ENCODE measurements at places on chromosomes 13 and 19.
A peak's percentile ranks its signal among the peaks of the same experiment; 100 is the strongest.

GRCh38 chr13:52165411-52165810, 6.0 kb upstream of the NEK3 start:
- DNase-seq = no peak

DNA sequence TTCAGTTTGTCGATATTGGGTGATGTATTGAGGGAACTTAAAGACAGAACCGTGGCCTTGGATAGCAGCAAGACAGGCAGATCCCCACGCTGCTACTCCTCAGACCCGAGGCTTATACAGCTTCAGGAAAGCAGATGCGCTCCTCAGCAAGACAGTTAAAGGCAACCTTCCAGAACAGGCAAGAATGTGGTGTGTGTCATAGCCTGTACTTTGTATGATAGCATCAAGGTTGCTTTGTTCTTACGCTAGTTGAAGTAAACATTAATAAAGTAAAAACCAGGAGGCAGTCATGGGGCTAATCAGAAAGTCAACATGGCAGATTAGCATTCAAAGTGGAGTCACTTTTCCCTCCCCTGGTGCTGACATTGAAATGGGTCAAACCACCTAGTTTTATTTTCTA, 473.2 kb downstream of the DCT start:
- no peak for DNase-seq

DNA sequence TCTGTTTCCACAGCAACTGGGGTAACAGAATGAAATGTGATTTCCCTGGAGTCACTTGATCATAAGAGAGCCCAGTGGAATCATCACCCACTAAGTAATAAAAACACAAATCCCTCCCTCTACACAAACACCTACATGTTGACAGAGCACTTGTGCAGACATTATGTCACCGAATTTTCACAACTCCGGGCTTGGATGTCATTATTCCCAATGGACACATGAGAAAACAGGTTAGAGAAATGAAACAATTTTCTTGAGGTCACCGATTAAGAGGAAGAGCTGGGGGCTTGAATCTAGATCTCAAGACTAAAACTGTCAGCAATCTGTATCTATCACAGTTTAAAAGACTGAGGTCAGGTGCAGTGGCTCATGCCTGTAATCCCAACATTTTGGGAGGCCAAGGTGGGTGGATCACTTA, 3.1 kb downstream of the XRCC1 start:
- no peak for DNase-seq

- DNase-seq = no peak
Measured at GRCh38 chr13:85864963-85865530, 65.8 kb upstream of the SLITRK6 start.

GRCh38 chr19:20315543-20315942, 148.5 kb downstream of the ZNF486 start:
- DNase-seq = no peak

- no peak for DNase-seq
Measured at GRCh38 chr19:8552810-8553209, 24.4 kb downstream of the MYO1F start.

GRCh38 chr13:95564733-95565291, 12.3 kb downstream of the CLDN10 start:
- no peak for DNase-seq

- DNase-seq = no peak
Measured at GRCh38 chr19:18659281-18660050, 22.6 kb downstream of the KLHL26 start.

DNA sequence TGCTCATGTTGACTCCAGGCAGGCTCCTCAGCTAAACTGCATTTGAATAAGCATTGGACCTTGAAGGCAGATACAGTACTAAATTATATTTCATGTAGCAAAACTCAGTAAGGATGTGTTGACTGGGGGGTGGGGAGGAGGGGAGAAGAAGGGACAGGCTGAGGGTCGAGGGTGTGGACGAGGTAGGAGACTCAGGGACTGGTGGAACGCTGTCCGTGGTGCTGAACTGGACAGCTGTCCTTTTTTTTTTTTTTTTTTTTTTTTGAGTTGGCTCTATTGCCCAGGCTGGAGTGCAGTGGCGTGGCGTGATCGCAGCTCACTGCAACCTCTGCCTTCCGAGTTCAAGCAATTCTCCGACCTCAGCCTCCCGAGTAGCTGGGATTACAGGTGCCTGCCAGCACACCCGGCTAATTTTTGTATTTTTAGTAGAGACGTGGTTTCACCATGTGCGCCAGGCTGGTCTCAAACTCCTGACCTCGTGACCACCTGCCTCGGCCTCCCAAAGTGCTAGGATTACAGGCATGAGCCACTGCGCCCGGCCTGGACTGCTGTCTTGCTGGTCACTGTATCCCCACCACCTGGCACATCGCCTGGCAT, 33.2 kb upstream of the CASP14 start:
- DNase-seq = no peak

DNA sequence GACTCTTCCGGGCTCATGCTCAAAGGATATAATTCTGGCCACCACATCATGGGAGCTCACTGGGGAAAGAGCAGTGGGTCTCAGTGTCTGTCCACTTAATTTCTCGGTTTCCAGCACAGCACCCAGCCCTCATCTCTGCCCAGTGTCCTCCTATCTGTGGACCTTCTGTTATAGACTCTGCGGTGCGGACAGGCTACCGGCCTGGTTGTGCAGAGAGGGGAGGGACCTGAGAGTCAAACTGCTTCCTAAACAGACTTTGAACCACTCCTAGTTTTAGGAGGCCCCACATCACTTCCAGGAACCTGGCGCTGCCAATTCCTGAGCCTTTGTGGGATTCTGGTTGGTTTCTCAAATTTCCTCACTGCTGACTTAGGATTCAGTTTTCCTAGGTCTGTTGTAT, 59.8 kb upstream of the MED4 start:
- no peak for DNase-seq

DNA sequence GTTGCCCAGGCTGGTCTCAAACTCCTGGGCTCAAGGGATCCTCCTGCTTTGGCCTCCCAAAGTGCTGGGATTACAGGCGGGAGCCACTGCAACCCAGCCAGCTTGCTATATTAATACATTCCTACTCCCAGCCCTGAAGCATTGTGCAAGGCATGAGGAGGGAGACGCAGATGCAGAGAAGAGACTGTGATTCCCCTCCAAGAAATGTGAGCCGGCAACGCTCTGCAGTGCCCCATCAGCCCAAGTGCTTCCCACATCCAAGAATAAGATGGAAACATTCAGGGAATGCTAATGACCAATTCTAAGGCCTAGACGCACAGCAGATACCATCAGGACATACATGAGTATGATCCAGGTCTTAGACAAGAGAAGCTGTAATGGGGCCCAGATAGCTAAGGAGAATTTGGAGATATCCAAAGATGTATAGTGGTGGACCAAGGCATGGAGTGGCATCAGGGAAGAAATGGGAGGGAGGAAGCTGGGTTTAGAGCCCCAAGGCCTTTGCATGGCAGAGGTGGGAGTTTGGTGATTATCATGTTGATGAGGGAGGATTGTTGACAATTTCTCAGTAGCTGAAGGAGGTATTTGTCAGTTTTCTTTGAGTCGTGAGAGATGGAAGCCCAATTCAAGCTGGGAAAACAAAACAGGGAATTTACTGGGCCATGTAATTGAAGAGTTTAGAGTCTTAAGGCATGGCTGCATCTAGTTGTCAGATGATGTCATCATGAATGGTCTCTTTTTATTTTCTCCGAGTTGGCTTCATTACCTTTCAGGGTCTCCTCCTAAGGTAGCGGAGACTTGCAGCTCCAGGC, 2.9 kb downstream of the PPM1N start:
- DNase-seq = no peak

- DNase-seq = no peak
Measured at GRCh38 chr13:64869539-64869938, 2360.6 kb downstream of the PCDH9 start.

DNA sequence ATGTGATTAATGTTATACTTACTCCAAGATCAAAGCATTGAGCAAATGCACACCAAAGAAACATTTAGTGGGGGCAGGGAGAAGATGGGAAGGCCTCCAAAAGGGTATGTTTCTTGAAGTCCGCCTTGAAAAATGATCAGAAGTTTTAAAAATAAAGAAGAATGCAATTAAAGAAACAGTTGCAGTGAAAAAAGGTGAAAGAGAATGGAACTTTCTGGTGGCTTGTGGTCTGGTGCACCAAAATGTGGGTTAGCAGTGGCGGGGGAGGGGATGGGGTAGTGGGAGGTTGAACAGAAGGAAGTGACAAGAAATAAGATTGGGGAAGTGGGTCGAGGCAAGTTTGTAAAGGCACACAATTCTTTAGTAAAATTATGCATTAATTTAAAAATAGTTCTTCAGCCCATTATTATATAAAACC, 2.5 kb downstream of the LCP1 start:
- no peak for DNase-seq

GRCh38 chr19:5103061-5103701, 134.3 kb downstream of the KDM4B start:
- peak; percentile 37 for DNase-seq

DNA sequence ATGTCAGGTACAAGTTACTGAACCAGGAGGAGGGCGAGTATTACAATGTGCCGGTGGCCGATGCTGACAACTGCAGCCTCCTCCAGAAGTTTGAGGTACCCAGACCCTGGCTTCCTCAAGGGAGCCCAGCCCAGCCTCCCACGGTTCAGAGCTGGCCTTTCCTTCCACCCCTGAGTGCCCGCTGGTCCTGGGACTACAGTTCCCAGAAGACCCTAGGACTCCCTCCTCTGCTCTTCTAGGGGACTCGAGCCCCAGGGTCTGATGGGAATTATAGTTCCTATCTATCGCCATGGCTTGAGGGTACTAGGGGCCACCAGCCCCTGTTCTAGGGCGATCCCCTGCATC, 11.0 kb downstream of the PRKCG start:
- DNase-seq = no peak

- no peak for DNase-seq
Measured at GRCh38 chr13:91660076-91660415, 261.6 kb downstream of the GPC5 start.

GRCh38 chr13:31764556-31764955, 25.2 kb downstream of the RXFP2 start:
- no peak for DNase-seq

- peak; percentile 38 for DNase-seq
Measured at GRCh38 chr13:44331912-44332851, 41.4 kb upstream of the SERP2 start.

- DNase-seq = no peak
Measured at GRCh38 chr13:68304286-68304893, 1074.3 kb upstream of the PCDH9 start.

DNA sequence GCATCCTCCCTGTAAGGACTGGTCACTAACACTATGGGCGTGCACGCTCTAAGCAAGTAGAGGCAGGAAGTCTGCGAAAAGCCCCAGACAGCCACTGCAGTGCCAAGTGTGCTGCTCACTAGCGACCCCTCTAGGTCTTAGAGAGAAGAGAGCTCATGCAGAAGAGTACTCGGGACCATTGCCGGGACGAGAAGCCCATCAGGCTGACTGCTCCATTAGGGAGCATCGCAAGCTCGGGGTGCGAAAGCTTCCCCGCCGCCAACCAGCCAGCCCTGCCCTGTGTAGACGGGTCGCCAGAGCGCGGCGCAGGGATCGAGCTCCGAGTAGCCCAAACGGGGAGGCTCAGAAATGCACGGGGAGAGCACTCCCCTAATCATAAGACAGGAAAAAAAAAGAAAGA, 16.6 kb downstream of the POU4F1 start:
- no peak for DNase-seq

DNA sequence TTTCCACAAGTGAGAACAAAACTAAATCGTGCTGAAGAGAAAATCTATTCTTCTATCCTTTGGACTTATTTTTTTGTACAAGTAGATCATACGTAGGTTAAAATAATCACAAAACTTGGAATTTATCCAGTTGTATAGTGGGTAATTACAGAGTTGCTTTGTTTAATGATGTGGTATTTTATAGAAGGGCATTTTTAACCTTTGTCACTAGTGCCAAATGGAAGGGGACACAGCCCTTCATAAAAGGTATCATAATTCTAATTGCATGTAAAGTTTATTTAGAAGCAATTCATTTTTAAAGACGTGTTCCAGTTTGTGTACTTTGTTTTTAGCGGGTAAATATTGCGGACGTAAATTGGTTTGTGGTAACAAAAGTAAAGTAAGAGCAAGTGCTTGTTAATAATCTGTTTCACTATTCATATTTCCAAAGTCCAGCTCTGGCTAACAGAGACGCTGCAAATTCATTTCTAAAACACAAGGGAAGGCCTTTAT, 99.5 kb downstream of the ERCC5 start:
- DNase-seq = no peak

DNA sequence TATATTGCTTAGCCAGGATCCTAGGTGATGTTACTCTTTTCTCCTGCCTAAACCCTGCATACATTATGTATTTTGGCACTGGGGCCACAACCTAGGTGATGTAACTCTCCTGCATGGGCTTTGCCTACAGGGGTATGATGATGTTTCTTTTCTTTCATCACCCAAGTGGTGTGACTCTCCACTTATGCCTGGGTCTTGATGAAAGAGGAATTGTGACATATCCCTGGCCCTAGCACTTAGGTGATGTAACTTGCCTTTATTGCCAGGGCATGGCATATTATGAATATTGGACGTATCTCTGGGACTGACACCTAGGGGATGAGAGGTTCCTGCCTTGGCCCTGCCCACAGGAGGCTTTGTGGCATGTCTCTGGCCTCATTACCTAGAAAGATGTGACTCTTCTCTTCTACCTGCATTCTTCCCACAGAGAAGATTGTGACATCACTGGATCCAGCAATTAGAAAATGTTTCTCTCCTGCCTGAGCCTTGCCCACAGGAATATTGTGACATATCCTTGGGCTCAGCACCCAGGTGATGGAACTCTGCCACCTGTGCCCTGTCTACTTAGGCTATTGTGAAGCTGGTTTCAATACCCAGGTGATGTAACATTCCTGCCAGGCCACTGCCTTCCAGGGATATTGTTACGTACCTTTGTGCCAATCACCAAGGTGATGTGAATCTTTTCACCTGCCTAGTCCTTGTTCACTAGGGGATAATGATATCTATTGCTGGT, 27.3 kb upstream of the ZNF254 start:
- no peak for DNase-seq
